ENCODE measurements at places on chromosomes 3 and 15. TPM values are rescaled to one million over a fixed set of nuclear protein-coding genes. Genes with fewer than 3 reads are reported as not detected.

The ITIH1 gene
- total RNA-seq: not detected

DNA sequence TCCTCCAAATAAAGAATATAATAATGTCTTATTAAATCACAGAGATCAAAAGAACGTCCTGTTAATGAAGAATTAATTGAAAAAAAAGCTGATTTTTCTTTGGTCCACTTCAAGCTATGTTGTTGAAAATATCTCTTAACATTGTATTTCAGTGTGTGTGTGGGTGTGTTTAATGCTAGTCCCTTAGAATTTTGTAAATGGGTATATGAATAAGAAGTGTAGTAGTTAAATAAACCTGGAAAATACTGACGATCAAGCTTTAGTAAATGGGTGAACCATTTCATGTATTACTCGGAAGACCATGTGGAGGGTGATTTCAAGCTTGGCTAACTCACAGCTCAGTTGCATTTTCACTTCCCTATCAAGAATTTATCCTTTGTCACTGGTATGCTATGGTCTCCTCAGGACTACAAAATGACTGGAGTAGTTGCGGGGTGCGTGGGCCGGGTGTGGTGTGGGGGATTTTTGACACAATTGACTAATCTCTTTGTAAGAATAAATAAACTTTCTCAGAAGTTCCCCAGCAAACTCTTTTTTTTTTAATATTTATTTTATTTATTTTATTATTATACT is 586.4 kb downstream of the GRM7 start:
- peaks cover 7% of the 10 kb centered on the region for H3K27me3 ChIP-seq
- H3K36me3 ChIP-seq: no peaks in the 10 kb centered on the region
- H3K27ac ChIP-seq: no peak overlapping the region
- no peaks in the 10 kb centered on the region for H3K4me1 ChIP-seq
- no peak for ATAC-seq

DNA sequence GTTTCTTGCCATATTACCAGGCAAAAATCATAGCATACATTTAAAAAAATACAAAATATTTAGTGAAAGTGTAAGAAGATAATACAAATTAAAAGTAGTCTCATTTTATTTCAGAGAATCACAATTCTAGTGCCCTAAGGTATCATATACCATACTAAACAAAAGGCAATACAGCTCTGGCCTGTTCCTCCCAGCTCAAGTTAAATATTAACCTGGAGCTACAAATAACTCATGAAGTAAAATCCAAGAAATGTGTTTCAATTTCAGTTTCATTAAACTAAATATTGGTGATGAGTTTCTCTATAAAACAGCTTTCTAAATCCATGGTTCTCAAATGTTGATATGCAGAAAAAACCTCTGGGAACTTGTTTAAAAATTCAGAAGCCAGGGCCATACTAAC is 67.7 kb downstream of the INO80 start:
- no peak for ATAC-seq
- peaks cover 97% of the 10 kb centered on the region for H3K36me3 ChIP-seq
- peaks cover 4% of the 10 kb centered on the region for H3K4me1 ChIP-seq
- no peak overlapping the region for H3K27ac ChIP-seq
- H3K27me3 ChIP-seq: no peaks in the 10 kb centered on the region
- no peak overlapping the region for H3K4me3 ChIP-seq

- no peak overlapping the region for H3K4me3 ChIP-seq
- H3K4me1 ChIP-seq: peaks cover 6% of the 10 kb centered on the region
- H3K36me3 ChIP-seq: peaks cover 5% of the 10 kb centered on the region
Observed at GRCh38 chr3:196321162-196321561, 3.1 kb upstream of the DYNLT2B start.

DNA sequence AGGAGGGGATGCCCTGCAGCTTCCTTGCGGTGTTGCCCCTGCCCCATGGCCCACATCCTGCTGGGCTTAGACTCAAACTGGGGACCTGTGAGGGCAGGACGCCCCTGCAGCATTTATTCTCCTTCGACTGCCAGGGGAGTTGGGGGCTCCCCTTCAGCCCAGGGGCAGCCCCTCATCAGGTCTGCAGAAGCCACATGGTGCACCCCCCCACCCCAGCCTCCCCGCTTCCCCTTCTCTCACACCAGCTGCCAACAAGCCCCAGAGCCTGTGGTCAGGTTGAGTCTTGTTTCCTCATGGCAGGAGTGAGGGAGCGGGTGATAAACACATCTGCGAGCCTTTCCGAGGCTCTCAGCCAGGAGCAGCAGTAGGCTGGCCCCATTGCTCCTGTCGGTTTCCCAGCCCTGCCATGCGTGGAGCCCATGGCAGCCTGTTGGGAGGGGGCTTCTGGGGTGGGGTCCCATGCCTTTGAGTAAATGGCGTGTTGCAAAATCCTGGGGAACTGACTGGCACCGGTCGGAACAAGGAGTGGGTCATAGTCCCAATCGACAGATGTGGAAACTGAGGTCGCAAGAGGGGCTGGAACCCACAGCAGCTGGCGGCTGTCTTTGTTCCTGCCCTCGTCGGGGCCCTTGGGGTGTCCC is 27.8 kb downstream of the WNT7A start:
- H3K27me3 ChIP-seq: no peaks in the 10 kb centered on the region
- peak; percentile 39 for ATAC-seq
- no peak overlapping the region for H3K4me3 ChIP-seq
- H3K27ac ChIP-seq: peak overlapping the region; percentile 53
- peaks cover 21% of the 10 kb centered on the region for H3K4me1 ChIP-seq
- no peaks in the 10 kb centered on the region for H3K36me3 ChIP-seq

- no peak overlapping the region for H3K4me3 ChIP-seq
- no peaks in the 10 kb centered on the region for H3K4me1 ChIP-seq
- H3K27ac ChIP-seq: no peak overlapping the region
- no peaks in the 10 kb centered on the region for H3K27me3 ChIP-seq
- H3K36me3 ChIP-seq: no peaks in the 10 kb centered on the region
Observed at GRCh38 chr3:69149586-69149985, 27.2 kb upstream of the LMOD3 start.

GRCh38 chr15:81152339-81152738 is 18.3 kb downstream of the CFAP161 start:
- no peaks in the 10 kb centered on the region for H3K36me3 ChIP-seq
- H3K27ac ChIP-seq: no peak overlapping the region
- ATAC-seq: no peak
- H3K4me1 ChIP-seq: no peaks in the 10 kb centered on the region

GRCh38 chr3:52473026-52473425 is 17.6 kb downstream of the NISCH start:
- ATAC-seq: no peak
- H3K27me3 ChIP-seq: no peaks in the 10 kb centered on the region
- H3K4me3 ChIP-seq: no peak overlapping the region
- no peaks in the 10 kb centered on the region for H3K4me1 ChIP-seq
- H3K36me3 ChIP-seq: peaks cover 93% of the 10 kb centered on the region
